G401 (cell line): ENCODE measurements at places on chromosomes 3 and 15.

GRCh38 chr15:71149646-71150557, 34.6 kb downstream of the THSD4 start:
- DNase-seq, result no peak

DNA sequence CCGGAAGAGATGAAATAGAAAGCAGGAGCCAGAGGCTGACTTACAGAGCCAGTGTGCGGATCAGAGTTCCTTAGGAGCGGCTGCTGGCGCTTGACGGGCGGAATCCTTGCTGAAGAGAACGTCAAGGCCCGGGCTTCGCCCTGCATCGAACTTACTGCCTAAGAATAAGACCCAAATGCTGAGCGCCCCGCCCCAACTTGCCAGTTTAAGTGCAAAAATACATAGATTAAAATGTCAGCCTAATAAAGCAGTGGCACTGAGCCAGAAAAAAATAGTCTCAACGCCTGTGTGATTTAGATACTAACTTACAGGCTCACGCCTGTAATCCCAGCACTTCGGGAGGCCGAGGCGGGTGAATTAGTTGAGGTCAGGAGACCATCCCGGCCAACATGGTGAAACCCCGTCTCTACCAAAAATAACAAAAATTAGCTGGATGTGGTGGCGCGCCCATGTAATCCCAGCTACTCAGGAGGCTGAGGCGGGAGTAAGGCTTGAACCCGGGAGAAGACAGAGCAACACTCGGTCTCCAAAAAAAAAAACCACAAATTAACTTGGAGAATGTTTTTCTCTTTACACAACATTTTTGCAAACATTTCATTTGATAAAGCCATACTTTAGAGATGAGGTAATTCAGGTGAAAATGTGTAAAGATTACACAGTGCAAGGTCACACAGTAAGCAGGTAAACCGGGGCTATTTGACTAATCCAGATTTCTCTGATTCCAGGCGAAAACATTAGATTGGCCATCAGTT, 1.2 kb upstream of the UBP1 start:
- DNase-seq, result no peak

- no peak for DNase-seq
Measured at GRCh38 chr3:42492508-42493080, 9.8 kb upstream of the VIPR1 start.

GRCh38 chr15:39495871-39496840, 84.7 kb upstream of the THBS1 start:
- DNase-seq, result no peak

DNA sequence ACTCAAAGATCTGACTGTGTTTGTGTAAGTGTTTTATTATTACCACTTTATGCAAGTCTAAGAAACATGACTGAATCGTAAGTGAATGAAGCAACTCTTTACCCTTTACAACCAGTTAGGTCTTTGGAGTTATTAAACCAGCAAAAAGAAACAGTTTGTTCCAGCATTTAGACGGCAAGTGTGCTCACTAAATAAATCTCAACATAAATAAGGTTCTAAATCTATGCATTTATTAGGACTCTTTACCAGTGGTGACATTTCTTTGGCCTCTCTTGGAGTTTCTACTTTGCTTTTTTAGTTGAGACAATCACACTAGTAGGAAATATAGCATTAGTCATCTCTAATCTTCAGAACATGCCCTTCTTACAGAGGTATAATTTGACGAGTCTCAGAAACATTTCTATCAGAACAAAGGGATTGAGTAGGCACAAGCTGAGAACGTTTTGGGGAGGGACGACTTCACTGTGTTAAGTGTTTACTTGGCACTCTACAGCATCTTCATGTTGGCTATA, 739.9 kb upstream of the NR2F2 start:
- DNase-seq, result no peak

GRCh38 chr15:78108300-78109084, 16.1 kb downstream of the SH2D7 start:
- peak; percentile 76 for DNase-seq

GRCh38 chr3:122594025-122594424, 16.6 kb downstream of the PARP15 start:
- DNase-seq, result no peak

DNA sequence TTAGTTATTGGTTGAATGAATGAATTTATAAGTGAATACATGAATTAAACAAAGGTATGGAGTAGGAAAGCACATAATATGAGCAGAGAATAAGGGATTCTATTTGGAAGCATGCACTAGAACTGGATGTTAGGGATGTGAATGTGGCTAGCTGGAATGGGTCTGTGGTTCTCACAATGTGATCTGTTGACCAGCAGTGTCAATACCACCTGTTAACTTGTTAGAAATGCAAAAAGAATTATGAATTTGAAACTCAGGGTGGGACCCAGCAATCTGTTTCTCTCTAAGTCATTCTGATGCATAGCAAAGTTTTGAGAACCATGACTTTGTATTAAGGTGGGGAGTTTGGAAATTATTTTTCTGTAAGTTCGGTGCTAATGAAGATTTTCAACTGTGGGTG, 41.0 kb upstream of the SATB1 start:
- no peak for DNase-seq

DNA sequence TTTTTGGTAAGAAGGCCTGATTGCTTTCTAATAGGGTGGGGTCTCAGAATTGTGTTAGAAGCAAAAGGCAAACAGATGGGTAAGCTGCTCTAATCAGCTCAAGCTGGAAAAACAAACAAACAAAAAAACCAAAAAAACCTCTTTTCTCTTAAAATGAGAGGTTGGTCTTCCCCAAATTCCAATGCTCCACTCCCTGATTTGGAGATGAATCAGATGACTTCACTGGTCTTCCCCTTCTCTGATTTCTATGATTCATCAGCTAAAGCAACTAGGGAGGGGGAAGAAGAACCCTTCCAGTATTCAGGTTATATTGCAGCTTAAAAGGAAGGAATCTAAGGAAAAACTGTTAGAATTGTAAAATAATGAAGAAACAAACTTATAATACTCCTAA, 9.6 kb upstream of the ANXA2 start:
- DNase-seq, result no peak

- DNase-seq, result no peak
Measured at GRCh38 chr3:43181202-43181821, 75.4 kb upstream of the POMGNT2 start.

DNA sequence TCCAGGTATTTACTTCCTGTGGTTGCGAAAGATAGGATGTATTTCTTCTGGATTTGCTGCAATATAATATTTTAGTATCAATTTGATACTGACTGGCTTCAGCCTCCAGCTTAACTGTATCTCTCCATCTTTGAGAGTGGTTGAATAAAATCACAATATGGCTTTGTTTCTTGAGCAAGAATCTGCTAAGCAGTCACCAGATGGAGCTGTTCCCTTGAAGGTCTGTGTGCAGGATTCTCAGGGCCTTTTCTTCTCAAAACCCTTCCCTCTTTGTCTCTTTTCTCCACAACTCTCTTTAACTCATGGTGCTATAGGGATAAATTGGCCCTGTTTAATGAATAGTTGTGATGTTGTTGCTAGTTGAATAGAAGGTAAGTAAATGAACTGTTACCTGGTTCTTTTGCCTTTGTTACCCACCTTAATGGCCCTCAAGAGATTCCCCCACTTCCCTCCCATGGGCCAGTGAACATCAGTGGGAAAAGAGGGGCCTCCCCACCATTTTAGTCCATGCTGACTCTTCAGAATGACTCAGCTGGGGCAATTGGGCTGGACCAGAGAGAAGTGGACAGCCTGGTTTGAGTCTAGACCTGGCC, 34.8 kb upstream of the RAB6B start:
- DNase-seq, result peak; percentile 75

DNA sequence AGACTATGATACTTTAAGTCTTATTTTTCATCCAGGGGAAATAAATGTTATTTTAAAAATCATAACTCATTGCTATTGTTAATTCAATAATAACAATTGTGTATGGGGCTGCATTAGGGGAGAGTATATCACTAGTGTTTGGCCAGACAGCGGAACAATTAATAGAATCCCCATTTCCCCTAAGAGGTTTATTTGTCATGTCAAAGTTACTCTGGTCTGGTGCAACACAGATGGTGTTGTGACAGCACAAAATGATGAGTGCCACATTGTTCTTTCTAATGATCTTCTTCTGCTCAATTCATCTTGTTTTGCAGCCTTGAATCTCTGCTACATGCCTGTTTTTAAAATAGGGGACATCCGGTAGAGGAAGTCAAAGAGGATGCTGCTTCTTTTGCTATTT, 351.6 kb downstream of the NSUN3 start:
- no peak for DNase-seq

DNA sequence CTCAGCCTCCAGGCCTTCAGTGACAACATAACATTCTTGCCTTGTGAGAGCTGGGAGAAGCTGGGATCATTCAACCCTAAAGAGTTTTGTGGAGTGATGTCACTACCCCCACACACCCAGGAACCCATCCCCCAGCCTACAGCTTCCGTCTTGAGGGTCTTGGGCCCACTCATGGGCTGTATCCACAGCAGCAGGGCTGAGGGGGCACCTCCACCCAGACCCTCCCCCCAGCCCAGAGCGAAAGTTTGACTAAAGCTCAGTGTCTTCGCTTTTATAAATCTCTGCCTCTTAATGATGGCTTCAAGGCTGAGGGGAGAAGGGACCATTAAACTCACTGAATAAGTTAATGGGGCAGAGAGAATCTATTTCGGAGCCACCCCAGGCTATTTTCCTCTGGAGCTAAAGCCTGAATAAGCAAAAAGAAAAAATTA, 23.8 kb downstream of the NTRK3 start:
- no peak for DNase-seq

DNA sequence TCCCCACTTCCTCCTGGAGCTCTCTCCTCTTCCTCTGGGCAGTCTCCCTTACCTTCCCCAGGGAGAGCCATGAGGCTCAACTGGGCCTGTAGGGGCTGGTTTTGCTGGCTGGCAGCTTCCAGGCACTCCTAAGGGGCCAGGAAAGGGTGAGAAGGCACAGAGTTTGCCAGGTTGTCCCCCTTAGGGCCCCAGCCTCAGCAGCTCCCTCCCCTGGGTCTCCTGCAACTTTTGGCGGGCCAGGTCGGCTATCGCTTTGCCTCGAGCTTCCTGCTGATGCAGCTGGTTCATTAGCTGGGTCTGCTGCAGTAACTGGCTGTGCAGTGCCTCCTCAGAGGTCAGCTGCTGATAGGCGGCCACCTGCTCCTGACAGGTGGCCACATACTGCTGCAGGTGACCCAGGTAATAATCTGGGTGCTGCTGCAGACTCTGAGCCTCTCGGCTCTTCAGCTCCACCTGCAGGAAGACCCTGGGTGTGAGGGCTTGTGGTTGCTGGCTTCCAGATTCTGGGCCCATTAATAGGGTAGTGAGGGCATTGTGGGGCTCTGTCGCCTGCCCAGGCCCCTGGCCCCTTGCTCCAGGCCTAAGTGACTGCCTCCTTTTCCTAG, 29.7 kb upstream of the OR4F6 start:
- no peak for DNase-seq

- DNase-seq, result no peak
Measured at GRCh38 chr3:131713416-131714123, 210.8 kb upstream of the MRPL3 start.

DNA sequence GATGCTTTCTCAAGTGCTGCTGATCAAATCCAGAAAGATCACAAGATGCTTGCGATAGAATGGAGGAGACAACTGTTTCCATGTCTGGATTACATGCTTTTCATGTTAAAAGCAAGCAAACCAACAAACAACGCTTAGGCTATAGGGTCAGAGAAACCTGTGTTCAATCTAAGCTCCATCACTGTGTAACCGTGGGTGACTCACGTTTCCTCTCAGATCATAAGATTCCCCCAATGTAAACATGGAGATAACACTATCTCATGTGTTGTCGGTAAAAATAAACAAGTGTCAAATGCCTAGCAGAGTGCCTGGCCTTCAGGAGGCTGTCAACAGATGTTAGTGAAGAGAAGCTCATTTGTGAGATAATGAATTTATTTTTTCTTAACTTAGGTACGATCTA, 907.8 kb downstream of the NTRK3 start:
- DNase-seq, result no peak

DNA sequence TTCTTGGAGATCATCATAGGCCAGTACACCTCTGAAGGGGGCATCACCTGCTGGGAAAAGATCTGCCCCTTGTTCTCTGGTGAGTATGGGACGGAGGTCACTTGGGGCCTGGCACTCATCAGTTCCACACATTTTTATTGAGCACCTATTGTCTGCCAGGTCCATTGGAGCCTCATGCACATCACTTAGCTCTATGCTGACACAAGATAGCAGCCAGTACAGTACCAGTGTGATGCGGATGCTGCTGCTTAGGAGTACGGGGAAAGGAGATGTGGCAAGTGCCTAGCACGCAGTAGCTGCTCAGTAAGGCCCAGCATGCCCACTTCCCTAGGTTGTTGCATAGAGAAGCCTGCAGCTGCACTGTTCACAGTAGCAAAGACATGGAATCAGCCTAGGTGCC, 43.4 kb downstream of the SLC6A6 start:
- no peak for DNase-seq

DNA sequence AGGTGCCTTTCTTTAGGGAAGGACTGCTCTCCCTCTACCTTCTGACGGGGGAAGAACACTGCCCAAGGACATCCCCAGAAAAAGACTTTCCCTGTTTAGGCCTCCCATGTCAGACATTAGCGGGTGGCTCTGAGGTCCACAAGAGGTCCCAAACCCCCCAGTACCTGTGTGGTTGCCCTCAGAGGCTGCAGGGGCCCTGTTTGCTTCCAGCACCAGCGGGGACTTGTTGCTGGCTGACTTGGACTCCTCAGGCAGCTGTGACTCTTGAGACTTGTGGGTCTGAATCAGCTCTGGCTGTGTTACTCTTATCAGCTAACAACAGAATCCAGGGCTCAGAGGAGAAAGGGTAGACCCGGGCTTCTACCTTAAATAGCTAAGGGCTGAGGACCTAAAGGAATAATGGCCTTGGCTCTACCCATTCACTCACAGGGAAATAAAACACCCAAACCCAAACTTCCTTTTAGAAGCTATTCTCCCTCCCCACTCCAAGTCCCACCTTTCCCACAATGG, 39.2 kb downstream of the SEMA3G start:
- DNase-seq, result no peak

- DNase-seq, result no peak
Measured at GRCh38 chr3:125141596-125142419, 70.7 kb downstream of the SLC12A8 start.

- no peak for DNase-seq
Measured at GRCh38 chr3:2774481-2775249, 335.5 kb downstream of the IL5RA start.

DNA sequence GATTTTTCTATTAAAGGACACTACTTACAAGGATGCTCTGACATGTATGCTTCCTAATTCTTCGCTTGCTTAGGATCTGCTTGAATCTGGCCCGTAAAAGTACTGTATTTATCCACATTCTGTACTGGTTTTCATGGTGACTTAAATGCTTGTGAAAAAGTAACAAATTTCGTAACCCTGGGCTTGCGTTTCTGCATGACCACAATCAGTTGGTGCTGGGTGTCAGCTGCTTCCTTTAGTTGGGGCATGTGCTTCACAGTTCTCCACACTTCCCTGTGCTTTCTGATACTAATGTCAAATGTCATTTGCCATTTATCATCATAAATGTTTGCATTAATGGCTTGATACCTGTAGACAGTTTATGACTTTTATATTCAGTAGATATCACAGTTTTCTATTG, 218.4 kb upstream of the MLF1 start:
- no peak for DNase-seq

GRCh38 chr3:14428087-14429033, 26.0 kb downstream of the SLC6A6 start:
- DNase-seq, result peak; percentile 66
